GM23248 (cell line): ENCODE measurements at places on chromosomes 4 and X. TPM values are rescaled to one million over a fixed set of nuclear protein-coding genes. Genes with fewer than 3 reads are reported as not detected.

- DNase-seq: peak; percentile 2
Measured at GRCh38 chr4:17398035-17398434, 113.9 kb downstream of the QDPR start.

The ARMCX6 gene
- polyA plus RNA-seq: 55.7 and 60.2 TPM in 2 replicates

The SLC6A14 gene
- not detected in 2 replicates for polyA plus RNA-seq

DNA sequence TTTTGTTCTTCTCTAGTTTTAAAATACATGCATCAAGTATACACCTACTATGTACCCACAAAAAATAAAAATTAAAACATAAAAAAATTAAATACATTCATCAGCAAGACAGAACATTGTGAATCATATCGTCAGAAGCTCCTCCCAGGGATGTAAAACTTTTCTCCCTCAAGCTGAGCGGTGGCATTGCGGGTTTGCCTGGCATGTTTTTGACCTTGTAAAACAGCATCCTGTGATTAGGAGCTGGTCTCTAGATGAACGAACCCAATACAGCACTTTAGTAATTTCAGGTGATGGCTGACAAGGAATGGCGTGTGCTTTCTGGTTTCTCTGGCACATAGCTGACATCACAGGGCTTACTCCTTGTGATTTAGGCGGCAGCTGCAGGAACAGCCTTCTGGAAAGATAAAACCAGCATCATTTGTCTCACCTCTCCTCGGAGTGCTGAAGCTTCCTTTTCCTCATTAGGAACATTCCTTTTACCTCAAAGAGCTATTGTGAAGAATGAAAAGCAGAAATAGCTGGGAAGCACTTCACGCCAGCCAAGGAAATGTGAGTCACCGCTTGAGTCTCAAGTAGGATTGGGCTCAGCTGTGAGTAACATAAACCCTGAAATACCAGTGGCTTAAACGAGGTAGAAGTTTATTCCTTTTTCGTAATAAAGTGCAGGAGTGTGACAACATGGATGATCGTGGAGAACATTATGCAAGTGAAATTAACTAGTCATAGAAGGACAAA lies 44.3 kb downstream of the NYX start:
- peak; percentile 90 for DNase-seq

- DNase-seq: no peak
Measured at GRCh38 chr4:155187989-155188388, 20.4 kb upstream of the NPY2R start.

DNA sequence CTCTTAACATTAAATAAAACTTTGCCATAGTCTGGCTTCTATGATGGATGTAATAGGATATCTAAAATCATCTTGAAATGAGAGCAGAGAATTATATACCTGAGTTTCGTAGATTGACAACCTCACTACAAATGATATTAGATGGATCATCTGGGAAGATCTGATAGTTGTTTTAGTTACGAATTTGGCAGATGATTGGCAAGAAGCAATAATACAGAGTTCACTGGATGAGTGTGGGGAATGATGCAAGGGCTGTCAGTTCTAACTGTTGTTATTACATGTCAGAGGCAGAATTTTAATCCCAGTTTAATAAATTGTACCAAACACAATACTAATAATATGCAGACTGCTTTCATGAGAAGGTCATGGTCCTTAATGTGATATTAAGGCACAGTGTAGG lies 585.2 kb downstream of the TRAM1L1 start:
- no peak for DNase-seq

The CEP135 gene
- 4.7 and 5.7 TPM in 2 replicates for polyA plus RNA-seq

GRCh38 chr4:37928426-37929416 lies 31.5 kb upstream of the PTTG2 start:
- peak; percentile 12 for DNase-seq

The CFP gene
- 0.15 TPM in 1 of 2 replicates, not detected in the other for polyA plus RNA-seq

DNA sequence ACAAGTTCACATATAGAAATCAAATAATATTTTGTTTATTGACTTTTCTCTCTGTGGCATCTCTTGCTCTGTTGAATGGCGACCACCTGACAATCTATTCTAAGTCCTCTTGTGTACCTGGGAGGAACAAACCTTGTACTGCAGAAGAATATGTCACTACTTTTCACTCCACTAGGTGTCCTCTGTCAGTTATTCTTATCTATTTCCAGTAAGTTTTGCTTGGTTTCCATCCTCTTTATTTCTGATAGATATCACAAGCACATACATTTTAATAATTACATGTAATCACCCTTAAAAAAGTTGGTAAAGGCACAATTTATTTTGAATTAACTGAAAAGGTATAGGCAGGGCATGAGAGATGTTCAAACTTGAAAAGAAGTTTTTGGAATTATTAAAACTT lies 238.4 kb downstream of the SNCA start:
- peak; percentile 4 for DNase-seq

DNA sequence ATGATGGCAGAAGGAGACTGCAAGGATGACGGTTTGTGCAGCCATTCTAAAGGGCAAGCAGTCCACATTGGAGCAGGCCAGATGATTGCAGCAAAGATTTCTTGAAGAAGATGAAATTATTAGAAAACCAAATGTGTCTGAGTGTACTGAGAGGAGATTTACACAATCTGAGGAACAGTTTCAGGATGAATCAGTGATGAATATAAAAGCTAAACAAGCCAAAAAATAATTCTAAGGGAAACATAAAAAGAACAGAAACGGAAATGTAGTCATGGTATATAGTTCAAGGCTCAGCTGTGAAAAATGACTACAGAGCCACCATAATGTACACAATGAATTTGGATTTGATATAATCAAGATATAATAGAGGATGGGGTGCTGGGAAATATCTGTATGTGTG lies 168.5 kb downstream of the PDGFC start:
- peak; percentile 73 for DNase-seq

The PLXNB3 gene
- 7.1 and 8.8 TPM in 2 replicates for polyA plus RNA-seq

- no peak for DNase-seq
Measured at GRCh38 chr4:3516836-3517730, 15.1 kb downstream of the LRPAP1 start.

DNA sequence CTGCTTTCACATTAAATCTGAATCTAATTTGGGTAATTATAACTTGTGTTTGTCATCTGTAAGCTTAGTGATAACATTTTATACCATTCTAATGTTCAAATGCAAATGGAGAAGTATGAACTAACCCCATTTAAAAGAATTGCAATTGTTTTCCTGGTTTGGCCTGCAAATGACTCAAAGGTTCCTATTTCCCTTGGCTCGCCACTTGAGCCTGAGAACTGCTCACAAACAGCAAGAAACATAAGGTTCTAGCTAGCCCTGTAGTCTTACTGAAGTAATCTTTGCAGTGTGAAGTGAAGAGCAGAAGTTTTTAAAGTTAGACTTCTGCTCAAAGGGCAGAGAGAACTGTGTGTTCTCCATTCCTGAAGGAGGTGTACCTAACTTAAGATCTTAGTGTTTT lies 27.2 kb downstream of the UPRT start:
- peak; percentile 1 for DNase-seq

The FMR1NB gene
- not detected in 2 replicates for polyA plus RNA-seq

DNA sequence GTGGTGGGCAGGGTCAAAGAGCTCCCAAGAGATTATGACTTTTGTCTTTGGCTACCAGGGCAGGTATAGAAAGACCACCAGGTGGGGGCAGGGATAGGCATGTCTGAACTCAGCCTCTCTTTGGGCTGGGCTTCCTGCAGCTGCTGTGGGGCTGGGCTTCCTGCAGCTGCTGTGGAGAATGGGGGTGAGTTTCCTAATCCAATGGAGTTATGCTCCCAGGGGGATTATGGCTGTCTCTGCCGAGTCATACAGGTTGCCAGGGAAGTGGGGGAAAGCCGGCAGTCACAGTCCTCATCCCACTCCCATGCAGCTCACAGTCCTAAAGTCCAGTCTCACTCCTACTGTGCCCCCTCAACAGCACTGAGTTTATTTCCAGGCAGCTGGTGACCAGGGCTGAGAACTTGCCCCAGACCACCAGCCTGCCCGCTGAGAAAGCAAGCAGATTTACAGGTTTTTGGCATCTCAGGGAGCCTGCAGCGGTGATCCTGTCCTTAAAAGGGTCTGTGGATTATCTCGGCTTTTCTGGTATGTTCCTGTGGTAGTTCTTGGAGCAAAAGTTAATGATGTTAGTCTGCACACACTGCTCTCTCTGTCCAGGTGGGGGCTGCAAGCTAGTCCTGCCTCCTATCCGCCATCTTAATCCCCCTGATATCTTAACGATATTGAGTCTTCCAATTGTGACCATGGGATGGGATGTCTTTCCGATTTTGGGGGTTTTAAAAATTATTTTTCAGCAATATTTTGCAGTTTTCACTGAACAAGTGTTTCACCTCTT lies 133.4 kb downstream of the RTL9 start:
- no peak for DNase-seq

The FGG gene
- polyA plus RNA-seq: not detected in 2 replicates

DNA sequence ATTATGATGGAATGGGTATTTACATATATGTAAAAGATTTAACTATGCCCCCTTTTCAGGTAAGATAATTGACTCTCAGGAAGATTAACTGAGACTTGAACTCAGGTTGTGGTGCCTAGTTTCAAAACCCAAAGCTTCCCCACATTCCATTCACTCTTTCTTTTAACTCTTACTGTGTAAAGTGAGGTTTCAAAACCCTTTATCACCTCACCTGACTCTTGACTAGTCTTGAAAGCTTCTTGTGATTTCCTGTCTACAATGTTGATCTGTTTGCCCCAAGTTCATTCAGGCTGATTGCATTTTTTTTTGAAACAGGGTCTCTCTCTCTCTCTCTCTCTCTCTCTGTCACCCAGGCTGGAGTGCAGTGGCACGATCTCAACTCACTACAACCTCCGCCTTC lies 40.5 kb upstream of the RAPGEF2 start:
- no peak for DNase-seq

GRCh38 chr4:88771883-88772450 lies 74.3 kb upstream of the NAP1L5 start:
- no peak for DNase-seq

GRCh38 chrX:48045410-48046311 lies 25.8 kb downstream of the ZNF630 start:
- peak; percentile 65 for DNase-seq

GRCh38 chr4:187632260-187632995 lies 363.1 kb upstream of the ZFP42 start:
- DNase-seq: no peak

The PABPC1L2B gene
- not detected in 2 replicates for polyA plus RNA-seq

GRCh38 chrX:46576458-46576857 lies 2.9 kb downstream of the CHST7 start:
- DNase-seq: peak; percentile 39

DNA sequence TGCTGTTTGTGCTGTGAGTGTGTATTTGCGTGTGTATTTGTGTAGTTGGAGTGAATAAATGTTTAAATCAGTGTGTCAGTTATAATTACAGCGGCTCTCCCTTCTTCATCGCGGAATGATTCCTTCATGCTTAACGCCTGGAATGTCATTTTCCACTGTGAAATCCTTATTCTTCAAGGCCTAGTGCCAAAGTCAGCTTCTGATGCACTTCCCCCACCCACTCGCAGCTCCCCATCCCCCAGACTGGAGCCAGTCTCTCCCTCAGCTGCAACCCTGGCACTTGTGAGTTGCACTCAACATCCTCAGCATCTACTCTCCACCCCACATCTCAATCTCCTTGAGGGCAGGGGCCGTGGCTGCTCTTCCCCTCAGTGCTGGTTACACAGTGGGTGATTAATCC lies 583.0 kb downstream of the BCOR start:
- no peak for DNase-seq

GRCh38 chr4:10629394-10629793 lies 55.2 kb downstream of the CLNK start:
- DNase-seq: no peak

DNA sequence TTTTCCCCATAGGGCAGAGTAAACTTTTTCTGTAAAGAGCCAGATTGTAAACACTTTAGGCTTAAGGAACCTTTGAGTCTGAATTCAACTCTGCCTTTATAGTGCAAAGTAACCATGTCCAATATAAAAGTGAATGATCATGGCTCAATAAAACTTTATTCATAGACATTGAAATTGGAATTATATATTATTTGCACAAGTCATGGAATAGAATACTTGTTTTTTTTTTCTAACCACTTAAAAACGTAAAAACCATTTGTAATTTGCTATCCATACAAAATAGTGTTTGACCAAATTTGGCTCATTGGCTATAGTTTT lies 54.1 kb upstream of the MYOZ2 start:
- no peak for DNase-seq

The CHRDL1 gene
- polyA plus RNA-seq: 0.06 TPM in 1 of 2 replicates, not detected in the other

DNA sequence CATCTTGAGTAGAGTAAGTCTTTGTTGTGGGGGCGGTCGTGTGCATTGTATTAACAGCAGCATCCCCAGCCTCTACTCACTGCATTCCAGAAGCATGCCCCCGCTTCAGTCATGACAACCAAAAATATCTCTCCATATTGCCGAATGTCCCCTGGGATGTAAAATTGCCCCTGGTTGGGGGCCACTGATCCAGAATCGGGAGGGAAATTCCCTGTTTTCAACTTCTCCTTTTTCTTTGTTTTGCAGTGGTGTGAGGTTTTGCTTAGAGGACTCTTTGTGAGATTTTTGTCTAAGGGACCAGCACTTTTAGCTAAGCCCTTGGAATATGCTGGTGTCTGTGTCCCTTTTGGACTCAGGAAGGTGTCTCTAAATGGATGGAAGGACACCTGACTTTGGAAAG lies 3.0 kb upstream of the IL13RA1 start:
- no peak for DNase-seq

GRCh38 chr4:137934046-137934445 lies 308.1 kb downstream of the SLC7A11 start:
- DNase-seq: no peak

GRCh38 chrX:107704181-107704580 lies 71.4 kb downstream of the TSC22D3 start:
- DNase-seq: no peak
